MV-4-11 (cell line): ENCODE measurements at places on chromosomes 6 and 20.

DNA sequence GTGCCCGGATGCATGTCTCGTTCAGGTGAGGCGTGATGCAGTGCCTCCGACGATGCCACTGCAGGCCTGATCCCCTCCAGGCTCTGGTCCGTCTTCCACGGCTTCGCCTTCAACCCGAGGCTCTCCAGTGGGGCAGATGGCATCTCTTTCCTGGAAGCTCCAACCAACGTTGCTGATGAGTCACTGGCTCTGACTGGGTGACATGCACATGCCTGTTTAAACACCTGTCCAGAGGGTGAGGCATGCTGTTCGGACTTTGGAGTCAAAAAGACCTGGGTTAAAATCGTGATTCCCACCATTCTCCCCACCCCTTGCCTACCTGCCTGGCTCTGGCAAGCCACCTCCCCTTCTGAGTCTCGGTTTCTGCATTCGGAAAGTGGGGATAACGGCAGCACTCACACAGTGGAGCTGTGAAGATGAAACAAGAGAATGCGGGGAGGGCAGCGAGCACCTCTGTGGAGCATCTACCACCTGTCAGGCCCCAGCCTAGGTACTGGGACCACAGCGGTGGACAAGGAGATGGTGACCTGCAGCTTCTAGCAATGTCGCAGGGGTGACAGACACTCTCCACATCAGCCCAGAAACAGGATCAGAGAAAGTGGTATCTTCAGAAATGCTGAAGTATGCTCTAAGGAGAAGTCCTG is 8.5 kb upstream of the EDN3 start:
- DNase-seq, result no peak

DNA sequence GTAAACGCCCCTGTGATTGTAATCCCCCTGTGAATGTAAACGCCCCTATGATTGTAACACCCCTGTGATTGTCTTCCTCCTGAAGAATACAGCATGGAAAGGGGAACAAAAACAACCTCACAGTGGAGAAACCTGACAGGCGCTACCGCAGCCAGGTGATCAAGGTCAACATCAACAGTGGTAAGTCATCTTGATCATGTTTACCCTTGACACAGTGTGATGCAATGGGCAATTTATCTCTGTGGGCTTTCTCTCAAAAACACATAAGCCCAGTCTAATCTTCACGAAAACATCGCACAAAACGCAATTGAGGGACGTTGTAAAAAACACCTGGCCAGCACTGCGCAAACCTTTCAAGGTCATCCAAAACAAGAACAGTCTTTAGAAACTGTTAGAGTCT is 277.2 kb downstream of the PRKN start:
- no peak for DNase-seq

- DNase-seq, result peak; percentile 16
Observed at GRCh38 chr6:89888871-89889270, 5.4 kb upstream of the GJA10 start.

- no peak for DNase-seq
Observed at GRCh38 chr20:19113343-19113930, 99.0 kb upstream of the SLC24A3 start.

GRCh38 chr20:46400253-46400652 is 6.2 kb downstream of the ELMO2 start:
- DNase-seq, result peak; percentile 89

DNA sequence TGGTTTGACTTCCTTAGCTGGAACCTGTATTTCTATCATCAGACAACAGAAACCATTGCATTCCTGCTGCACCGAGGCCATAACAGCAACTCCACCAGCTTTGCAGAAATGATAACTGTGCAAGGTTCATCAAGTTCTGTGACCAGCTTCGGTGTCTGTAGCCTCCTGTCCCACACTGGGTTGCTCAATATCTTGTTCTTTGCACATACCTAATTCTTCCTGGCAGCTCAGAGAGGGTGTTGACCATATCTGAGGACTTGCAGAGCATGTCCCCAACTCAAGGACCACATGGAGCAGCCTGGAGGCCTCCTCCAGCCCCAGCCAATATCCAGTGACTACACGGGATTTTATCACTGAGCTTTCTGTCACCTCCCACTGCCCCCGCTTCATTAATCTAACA is 59.3 kb upstream of the SCAF8 start:
- no peak for DNase-seq

- DNase-seq, result peak; percentile 88
Observed at GRCh38 chr6:85470023-85470410, 20.1 kb downstream of the NT5E start.

DNA sequence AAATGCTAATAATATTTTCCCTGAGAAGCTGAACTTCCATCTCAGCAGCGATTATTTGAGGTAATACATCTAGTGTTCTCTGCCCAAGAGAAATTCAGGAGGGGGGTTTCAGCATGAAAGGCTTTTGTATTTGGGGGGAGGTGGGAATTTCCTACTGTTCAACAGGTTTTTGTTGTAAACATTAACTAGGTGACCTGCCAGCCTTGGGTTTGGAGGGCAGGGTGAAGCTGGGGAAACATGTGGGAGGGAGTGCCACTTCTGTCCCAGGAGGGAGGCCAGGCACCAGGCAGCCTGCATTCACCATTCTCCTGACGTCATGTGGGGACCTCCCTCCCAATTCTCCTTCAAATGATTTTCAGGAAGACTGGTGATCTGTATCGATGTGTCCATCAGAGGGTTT is 37.7 kb upstream of the PKHD1 start:
- DNase-seq, result no peak

DNA sequence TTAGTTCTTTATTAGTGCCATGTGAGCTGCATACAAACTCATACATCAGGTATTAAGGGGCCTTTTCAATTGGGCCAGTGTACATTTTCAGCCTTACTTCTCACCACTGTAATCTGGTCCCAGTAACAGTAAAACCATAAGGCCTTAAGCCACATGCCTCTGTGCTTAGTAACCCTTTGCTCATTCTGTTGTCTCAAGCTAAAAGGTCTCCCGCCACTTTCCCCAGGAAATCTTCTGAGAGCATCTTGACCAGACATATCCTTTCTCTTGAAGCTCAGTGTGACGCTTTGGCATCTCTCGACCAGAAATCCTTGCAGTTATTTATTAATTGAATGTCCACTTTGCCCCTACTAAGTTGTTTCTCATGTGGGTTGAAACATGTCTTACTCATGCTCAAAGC is 68.0 kb downstream of the CYP39A1 start:
- DNase-seq, result no peak

GRCh38 chr6:82878812-82879211 is 186.8 kb downstream of the UBE3D start:
- DNase-seq, result no peak

GRCh38 chr6:169266746-169267591 is 13.3 kb upstream of the THBS2 start:
- DNase-seq, result no peak

DNA sequence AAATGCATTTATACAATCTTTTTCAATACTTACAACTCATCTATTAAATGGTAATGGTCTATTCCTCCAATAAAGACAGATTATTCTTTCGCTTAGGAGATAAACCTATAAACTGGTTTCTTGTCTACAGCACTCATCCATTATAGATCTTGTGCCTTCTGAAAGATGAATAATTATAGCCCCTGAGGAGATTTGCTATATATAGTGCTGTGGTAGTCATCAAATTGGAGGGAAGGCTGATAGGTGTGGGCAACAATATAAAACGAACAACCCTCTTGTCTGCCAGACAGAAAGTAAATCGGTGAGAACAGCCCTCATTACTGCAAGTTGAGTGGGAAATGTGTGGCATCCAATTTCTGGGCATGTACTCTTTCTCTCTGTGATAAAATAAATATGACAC is 292.5 kb upstream of the CNR1 start:
- DNase-seq, result no peak

DNA sequence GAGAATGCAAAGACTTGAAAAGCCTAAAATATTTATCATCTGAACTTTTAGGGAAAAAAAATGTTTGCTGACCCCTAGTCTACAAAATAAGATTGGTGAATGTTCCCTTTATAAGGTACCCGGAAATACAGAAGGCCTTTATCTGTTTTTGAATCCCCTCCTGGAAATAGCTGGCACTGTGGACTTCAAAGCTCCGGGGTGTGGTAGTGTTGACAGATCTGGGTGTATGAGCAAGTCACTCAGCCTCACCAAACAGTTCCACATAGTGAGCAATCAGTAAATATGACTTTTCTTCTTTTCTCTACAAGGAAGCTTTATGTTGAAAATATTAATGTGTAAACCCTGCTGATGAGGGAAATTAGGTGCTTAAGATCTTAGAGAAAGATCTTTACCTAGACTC is 29.2 kb upstream of the HTR1B start:
- no peak for DNase-seq

- DNase-seq, result no peak
Observed at GRCh38 chr20:60815656-60816055, 436.4 kb upstream of the CDH4 start.

DNA sequence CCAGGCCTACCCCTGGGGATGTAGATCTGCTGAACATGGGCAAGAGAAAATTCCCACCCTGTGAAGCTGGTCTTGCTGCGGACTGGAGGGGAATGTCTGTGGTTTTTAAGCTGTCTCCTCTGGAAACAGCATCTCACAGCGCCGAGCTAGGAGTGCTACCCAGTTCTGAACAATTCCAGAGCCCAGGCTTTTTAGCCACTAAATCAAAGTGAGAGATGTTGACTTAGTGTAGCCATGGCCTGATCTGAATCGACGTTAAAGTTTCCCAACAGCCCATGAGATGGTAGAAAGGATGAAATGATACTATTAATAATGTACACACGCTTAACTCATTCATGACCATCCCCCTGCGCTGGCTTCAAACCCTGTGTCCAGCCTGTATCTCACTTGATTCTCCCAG is 63.7 kb downstream of the KCNB1 start:
- DNase-seq, result no peak

DNA sequence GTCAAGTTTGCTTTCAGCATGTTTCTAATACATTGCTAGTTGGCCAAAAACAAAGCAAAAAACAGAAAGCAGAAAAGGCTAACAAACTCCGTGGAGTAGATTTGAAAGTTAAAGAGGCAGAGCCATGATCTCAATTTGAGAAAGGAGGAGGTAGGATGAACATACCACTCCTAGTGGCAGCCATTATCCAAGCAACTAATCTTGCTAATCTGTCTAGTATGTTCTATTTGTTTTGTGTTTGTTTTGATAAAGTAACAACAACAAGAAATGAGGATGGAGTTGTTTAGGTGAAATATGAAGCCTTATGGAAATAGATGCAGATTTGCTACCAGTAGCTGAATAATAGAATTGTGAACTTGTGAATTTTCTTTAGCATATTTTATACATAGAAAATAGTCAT is 295.5 kb upstream of the PRDM1 start:
- DNase-seq, result no peak

GRCh38 chr6:42571611-42572342 is 7.9 kb downstream of the UBR2 start:
- DNase-seq, result no peak

GRCh38 chr6:169850746-169851145 is 99.3 kb downstream of the ERMARD start:
- no peak for DNase-seq

DNA sequence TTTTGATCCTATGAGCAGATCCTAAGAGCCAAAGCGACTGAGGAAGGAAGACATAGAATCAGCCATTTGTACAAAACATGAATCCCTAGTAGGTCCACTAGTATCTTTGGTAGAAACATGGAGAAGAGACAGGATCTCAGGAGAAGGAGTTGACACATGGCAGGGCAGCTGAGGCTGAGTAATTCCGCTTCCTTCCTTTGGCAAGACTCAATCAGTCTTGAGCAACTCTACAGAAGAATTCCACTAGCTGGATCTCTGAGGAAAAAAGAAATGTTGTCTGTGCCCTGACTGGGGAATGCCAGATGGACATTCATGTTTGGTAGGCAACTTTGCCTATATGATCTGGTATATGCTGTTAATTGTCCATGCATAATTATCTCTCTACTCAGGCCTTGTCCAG is 35.3 kb downstream of the ESR1 start:
- DNase-seq, result no peak

GRCh38 chr20:41350408-41350962 is 9.9 kb downstream of the LPIN3 start:
- DNase-seq, result peak; percentile 1

DNA sequence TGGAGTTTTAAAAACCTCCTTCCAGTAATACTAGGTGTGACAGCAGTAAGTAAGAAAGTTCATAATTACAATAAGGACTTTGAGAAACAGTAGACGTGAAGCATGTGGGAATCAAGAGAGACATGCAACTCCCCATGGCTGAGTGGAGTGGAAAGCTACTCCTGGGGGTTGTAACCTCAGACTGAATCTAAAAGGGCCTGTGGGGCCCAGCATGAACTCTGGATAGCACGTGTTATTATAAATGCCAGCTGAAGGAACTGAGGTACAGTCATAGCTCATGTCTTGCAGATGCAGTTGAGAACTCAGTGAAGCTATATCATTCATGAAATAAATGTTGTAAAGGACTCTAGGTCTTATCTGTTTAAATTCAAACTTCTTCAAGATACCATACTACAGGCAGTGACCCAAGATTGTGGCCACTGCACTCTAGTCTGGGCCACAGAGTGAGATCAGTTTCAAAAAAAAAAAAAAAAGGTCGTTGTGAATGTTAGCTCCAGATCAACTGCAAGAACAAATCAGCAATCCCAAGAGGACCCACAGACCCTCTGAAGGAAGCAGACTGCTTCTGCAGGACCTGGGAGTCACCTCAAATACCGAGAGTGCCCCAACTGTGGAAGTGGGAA is 189.3 kb downstream of the TRDN start:
- DNase-seq, result no peak

- DNase-seq, result no peak
Observed at GRCh38 chr20:44115762-44116644, 71.0 kb downstream of the JPH2 start.

DNA sequence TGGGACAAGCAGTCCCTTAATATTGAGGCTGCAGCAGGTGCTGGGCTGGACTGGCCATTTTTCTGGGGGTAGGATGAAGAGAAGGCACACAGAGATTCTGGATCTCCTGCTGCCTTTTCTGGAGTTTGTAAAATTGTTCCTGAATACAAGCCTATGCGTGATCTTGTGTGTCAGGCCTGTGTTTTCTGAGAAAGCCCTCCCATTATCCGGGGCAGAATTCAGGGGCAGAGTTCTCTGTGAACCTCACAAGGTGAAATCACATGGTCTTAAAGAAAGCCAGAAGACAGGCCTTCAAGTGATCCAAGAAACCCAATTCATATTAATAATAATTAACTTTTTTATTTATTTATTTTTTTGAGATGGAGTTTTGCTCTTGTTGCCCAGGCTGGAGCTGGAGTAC is 12.5 kb downstream of the CCN5 start:
- DNase-seq, result no peak

DNA sequence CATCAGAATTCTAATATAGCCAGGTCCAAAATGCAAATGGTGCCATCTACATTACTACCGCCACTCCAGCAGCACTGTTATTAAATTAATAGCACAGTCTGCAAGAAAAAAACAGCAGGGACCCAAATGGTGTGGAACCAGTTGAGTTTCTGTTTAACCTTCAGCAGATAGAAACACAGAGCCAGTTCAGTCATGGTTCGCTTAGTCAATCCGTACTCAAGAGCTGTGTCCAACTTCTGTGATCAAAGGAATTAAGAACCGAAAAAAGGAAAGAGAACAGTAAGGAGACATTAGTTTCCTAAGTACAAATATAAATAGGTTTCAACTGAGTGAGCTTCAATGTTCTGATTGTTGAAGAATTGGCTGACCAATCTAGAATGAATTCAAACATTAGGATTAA is 107.7 kb downstream of the TRDN start:
- no peak for DNase-seq
